CD4-positive, alpha-beta T cell treated with Interleukin-15 for 4 hours (primary cell): ENCODE measurements at places on chromosomes 11 and 22.

DNA sequence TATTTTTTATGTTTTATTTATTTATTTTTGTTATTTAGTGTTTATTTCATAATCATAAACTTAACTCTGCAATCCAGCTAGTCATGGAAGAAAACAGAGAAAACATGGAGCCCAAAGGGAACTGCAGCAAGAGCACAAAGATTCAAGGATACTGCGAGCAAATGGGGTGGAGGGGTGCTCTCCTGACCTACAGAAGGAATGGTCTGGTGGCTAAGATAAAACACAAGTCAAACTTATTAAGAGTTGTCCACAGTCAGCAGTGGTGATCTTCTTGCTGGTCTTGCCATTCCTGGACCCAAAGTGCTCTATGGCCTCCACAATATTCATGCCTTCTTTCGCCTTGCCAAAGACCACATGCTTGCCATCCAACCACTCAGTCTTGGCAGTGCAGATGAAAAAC lies 36.7 kb downstream of the STIM1 start:
- no peak for DNase-seq

GRCh38 chr11:44608991-44609782 lies 43.7 kb downstream of the CD82 start:
- DNase-seq: peak; percentile 36

- DNase-seq: no peak
These were observed 103.4 kb downstream of the MSANTD4 start for GRCh38 chr11:105918600-105918999.

GRCh38 chr22:36327922-36328551 lies 59.7 kb downstream of the MYH9 start:
- DNase-seq: no peak

DNA sequence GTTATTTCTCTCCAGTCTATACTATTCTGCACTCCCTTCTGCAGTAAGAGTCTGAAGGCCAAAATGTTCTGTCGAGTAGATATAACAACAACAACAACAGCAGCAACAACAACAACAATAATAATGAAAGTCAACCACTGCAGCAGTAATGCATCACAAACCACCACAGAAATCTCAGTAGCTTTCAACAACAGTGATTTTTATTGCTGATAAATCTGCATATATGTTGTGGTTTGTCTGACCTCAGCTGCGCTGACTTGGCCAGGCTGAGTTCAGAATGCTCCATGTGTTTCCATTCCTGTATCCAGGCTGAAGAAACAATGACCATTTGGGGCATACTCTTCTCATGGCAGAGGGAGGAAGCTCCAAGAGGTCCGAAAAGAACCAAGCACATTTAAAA lies 32.3 kb upstream of the CYP2R1 start:
- no peak for DNase-seq

- DNase-seq: no peak
These were observed 738.6 kb downstream of the BRD1 start for GRCh38 chr22:49088801-49089791.

GRCh38 chr11:3894128-3894731 lies 38.8 kb downstream of the STIM1 start:
- no peak for DNase-seq

DNA sequence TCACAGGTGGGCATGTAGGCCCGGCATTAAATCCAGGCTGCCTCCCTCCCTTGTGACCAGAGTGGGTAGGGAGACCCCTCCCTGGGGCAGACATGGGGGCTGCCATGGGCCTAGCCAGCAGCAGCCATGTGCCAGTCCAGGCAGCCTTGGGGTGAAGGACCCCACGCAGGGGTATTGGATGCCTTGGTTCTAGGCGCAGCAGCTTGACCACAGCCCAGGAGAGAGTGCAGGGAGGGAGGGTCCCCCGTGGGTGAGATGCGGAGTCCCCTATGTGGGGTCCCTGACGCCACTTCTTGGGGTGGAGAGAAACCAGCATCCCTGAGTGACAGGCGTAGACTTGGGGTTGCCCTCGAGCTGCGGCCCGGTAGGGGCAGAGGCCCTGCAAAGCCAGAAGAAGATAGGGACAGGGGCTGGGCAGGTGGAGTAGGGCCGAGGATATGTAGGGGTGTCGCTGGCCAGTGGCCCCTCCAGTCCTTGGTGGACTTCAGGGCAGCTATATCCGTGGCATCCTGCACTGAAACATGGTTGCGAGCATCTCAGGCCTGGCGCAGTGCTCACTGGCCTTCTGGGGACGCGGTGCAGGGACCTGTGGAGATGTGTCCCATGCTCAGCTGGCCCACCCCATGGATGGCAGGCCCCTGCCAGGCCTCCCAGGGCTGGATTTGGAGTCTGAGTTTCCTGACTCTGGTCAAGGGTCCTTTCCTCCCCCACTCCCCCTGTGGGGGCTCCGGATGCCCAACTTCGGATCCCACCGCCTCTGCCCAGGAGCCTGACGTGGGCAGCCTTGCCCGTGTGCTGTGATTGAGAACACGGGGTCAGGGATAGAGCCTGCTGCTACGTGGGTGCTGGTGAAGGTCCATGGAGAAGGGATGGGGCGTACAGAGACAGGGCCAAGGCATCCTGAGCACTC lies 1179.8 kb downstream of the BRD1 start:
- DNase-seq: no peak

DNA sequence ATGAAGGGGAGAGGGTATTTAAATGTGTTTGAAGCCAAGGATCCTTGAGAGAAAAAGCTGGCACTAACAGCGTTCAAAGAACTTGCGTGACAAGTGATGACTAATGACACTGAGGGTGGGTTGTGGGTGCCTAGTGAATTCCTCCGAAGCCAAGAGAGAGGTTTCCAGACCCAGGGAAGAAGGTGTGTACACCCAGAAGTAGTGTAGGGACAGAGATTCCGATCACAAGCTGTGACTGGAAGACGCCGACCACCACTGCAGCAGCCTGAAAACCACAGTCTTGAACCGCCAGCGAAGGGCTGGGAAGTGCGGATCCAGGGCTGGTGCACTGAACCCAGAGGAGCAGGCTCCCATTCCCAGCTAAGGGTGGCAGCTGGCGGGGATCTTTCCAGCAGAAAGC lies 9.5 kb downstream of the PPARA start:
- DNase-seq: no peak

DNA sequence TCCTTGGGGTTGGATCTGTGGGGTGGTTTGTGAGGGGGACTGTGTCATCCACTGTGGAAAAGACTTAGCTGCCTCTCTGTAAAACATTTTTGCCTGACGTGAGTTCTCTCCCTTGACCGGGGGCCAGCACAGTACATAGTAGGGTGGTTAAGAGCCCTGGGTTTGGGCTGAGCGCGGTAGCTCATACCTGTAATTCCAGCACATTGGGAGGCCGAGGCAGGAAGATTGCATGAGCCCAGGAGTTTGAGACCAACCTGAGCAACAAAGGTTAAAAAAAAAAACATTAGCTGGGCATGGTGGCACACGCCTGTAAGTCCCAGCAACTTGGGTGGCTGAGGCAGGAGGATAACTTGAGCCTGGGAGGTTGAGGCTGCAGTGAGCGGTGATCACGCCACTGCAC lies 74.7 kb upstream of the WNT7B start:
- DNase-seq: no peak

- peak; percentile 66 for DNase-seq
These were observed 196.9 kb downstream of the CSNK2A3 start for GRCh38 chr11:11155962-11156815.

DNA sequence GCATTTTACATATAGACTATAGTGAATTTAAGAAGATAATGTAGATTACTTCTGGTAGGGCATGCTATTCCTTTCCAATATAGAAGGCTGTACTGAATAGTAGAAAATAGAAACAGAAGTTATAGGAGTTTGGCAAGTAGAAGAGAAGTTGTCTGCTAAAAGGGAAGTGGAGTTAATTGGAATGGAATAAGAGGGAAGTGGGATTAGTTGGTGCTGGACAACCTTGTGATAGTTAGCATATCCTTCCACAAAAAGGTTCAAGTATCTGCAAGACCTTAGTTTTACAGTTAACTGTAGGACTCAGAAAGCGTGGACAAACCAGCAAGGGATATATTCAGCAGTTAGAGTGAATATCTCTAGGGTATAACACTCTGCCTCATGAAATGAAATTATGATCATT lies 185.5 kb downstream of the SWAP70 start:
- no peak for DNase-seq

GRCh38 chr22:29997107-29997506 lies 83.2 kb upstream of the HORMAD2 start:
- no peak for DNase-seq

- no peak for DNase-seq
These were observed 177.8 kb upstream of the NTM start for GRCh38 chr11:131192628-131193027.

DNA sequence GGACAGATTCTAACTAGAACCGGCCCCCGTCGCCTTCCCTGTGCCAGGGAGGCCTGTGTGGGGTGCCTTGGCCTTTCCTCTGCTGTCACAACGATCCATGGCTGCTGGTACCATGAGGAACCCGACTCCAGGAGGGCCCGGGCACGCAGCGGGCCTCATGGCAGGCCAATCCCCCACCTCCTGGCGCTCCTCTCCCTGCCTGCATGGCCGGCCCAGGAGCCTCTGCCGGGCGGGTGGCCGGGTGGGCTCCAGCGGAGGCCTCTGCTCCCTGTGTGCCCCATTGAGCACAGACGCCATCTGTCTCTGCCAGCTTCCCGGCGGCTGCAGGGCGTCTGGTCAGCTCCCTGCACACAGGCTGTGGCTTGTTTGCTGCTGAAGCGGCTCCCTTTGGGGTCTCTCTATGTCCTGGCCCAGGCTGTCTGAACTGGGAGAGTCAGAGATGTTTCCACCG lies 86.5 kb downstream of the MYEOV start:
- DNase-seq: no peak

- DNase-seq: no peak
These were observed 10.5 kb downstream of the SYNGR1 start for GRCh38 chr22:39360242-39360641.

GRCh38 chr11:122413677-122414076 lies 241.8 kb upstream of the UBASH3B start:
- no peak for DNase-seq

GRCh38 chr11:837990-838307 lies 4.4 kb downstream of the POLR2L start:
- DNase-seq: no peak

- DNase-seq: no peak
These were observed 100.3 kb upstream of the AKIP1 start for GRCh38 chr11:8810540-8811301.

- no peak for DNase-seq
These were observed 1.5 kb downstream of the SULT4A1 start for GRCh38 chr22:43860831-43861230.

DNA sequence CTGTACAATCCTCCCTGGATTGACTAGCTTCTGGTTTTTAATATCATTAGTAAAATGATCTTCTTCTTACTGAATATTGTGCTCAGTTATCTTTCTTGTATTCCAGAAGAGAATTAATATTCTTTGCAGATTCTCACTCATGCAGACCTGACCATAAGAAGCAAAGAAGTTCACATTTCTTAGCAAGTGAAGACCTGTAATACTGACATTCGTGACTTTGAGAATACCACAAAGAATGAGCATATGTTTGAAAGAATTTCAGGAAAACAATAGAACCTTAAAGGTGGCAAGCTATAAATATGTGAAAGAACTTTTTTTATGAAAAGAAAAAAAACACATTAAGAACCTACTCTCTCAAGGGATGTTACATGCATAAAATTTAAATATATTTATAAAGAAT lies 371.6 kb downstream of the JRKL start:
- no peak for DNase-seq

GRCh38 chr11:17750013-17750800 lies 15.6 kb downstream of the KCNC1 start:
- DNase-seq: no peak

GRCh38 chr11:116043857-116044256 lies 539.6 kb upstream of the CADM1 start:
- DNase-seq: no peak

GRCh38 chr11:19091366-19091765 lies 25.6 kb upstream of the ZDHHC13 start:
- no peak for DNase-seq

DNA sequence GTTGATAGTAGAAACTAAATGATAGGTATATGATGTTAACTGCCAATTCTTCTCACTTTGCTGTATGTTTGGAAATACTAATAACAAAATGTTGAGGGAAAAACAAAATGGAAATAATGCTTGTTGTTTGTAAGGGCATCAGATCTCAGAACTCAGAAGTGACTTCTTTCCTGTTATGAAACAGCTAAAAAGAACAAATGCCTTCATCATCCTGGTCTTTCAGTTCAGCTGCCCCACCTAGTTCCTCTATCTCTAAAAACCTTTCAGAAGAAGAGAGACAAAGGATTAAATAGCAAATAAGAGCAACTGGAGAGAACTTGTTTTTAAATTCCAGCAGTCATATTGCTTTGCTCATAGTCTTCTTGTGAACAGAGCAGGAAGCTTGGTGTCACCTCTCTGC lies 345.3 kb upstream of the NCAM1 start:
- no peak for DNase-seq

DNA sequence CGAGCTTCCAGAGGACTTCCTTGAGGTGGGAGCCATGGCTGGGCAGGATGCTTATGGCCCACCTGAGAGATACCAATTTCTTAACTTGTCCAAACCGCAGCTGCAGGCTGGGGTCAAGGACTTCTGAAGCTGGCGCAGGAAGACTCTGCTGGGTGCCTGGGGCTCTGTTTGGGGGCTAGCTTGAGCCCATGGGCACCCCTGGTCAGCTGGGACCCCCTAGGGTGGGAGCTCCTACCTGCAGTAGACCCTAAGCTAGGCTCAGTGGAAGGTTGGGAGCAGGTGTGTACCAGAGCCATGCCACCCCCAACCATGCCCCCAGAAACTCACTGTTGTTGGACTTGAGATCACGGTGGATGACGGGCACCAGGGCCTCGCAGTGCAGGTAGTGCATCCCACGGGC lies 1.3 kb downstream of the MAP3K11 start:
- no peak for DNase-seq

DNA sequence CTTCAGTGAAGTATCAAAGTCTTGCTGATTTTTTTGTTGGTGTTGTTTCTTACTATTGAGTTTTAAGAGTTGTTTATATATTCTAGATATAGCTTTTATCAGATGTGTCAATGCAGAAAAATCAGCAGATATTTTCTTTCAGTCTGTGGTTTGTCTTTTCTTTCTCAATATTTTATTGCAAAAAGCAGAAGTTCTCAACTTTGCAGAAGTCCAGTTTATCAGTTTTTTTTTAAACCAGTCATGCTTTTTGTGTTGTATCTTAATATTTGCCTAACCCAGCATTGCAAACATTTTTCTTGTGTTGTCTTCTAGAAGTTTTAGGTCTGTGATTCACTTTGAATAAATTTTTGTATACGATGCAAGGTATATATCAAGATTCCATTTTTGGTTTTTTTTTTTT lies 7.0 kb downstream of the ASRGL1 start:
- no peak for DNase-seq

DNA sequence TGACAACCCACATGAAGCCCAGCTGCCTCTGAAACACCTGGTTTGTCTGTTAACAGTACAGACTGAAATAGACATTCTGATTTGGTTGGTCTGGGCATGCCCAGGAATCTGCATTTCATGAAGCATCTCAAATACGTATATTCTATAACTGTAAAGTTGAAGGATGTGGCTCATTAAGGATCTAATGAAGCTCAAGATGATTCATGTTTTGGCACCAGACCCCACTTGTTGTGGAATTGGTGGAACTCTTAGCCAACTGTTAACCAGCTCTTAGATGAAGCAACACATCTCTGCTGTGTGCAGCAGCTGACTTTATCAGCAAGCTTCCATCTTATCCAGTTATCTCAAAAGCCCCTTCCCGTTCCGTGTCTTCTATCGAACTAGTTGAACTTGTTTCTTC lies 232.2 kb downstream of the INSC start:
- DNase-seq: no peak

GRCh38 chr11:126861796-126862459 lies 138.6 kb downstream of the KIRREL3 start:
- DNase-seq: no peak
